ENCODE measurements at places on chromosomes 3 and 15.

DNA sequence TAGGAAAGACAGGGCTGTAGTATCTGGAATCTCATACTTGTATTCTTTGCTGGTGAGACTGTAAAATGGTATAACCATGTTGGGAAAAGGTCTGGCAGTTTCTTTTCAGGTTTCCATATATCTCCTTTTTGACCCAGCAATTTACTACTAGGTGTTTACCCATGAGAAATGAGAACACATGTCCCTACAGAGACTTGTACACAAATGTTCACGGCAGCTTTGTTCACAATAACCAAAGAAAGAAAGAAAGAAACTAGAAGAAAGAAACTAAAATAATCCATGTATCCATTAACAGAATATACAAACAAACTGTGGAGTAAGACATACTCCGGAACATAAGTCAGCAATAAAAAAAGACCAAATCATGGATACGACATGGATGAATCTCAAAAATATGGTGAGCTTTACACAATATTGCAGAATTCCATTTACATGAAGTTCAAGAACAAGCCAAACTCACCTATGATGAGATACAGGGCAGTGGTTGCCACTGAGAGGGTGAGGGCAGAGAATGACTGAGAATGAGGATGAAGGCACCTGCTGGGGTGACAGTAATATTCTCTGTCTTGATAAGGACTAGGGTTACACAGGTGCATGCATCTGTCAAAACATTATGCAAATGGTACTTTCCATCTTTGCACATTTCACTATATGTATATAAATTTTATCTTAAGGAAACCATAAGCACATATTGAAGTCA lies 2.7 kb downstream of the RFTN1 start:
- peaks cover 33% of the 10 kb centered on the region for H3K4me1 ChIP-seq
- H3K36me3 ChIP-seq: no peaks in the 10 kb centered on the region
- no peak overlapping the region for H3K27ac ChIP-seq
- H3K27me3 ChIP-seq: no peaks in the 10 kb centered on the region
- no peak overlapping the region for H3K4me3 ChIP-seq

- H3K4me3 ChIP-seq: no peak overlapping the region
- H3K27ac ChIP-seq: no peak overlapping the region
- no peaks in the 10 kb centered on the region for H3K4me1 ChIP-seq
- no peaks in the 10 kb centered on the region for H3K36me3 ChIP-seq
- no peak for DNase-seq
- no peaks in the 10 kb centered on the region for H3K27me3 ChIP-seq
Observed at GRCh38 chr3:110623571-110623970, 448.0 kb upstream of the NECTIN3 start.

DNA sequence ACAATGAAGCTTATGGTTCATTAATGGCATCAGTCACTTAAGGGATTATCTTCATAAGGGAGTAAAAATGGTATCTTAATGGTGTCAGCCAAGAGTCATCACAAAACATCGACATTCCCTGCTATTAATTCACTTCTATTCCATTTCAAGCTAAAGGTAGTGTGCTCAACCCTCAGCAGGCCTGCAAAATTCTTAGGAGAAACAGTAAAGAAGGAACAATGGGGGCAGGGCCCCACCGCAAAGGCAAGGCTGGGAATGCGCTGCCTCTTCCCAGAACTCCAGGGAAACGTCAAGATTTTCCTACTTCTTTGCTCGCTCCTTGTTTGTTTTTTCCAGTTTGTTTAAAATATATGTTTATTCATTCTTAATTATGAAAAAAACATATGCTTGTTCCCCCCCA lies 187.3 kb upstream of the TSC22D2 start:
- DNase-seq: no peak
- peaks cover 15% of the 10 kb centered on the region for H3K4me1 ChIP-seq
- no peak overlapping the region for H3K27ac ChIP-seq
- H3K4me3 ChIP-seq: peak overlapping the region; percentile 36
- no peaks in the 10 kb centered on the region for H3K36me3 ChIP-seq

DNA sequence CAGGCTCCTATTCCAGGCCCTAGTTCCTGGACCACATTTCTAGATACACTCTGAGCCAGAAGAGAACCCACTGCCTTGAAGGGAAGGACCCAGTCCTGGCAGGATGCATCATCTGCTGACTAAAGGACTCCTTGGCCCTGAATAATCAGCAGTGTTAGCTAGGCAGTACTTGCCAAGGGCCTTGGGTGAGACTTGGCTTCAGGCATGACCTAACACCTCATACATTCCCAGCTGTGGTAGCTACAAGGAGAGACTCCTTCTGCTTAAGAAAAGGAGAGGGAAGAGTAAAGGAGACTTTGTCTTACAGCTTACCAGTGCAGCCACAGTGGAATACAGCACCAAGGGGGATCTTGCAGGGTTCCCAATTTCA lies 26.4 kb downstream of the PEAK1 start:
- H3K36me3 ChIP-seq: no peaks in the 10 kb centered on the region
- no peaks in the 10 kb centered on the region for H3K4me1 ChIP-seq
- DNase-seq: peak; percentile 42
- H3K4me3 ChIP-seq: no peak overlapping the region
- no peak overlapping the region for H3K27ac ChIP-seq

DNA sequence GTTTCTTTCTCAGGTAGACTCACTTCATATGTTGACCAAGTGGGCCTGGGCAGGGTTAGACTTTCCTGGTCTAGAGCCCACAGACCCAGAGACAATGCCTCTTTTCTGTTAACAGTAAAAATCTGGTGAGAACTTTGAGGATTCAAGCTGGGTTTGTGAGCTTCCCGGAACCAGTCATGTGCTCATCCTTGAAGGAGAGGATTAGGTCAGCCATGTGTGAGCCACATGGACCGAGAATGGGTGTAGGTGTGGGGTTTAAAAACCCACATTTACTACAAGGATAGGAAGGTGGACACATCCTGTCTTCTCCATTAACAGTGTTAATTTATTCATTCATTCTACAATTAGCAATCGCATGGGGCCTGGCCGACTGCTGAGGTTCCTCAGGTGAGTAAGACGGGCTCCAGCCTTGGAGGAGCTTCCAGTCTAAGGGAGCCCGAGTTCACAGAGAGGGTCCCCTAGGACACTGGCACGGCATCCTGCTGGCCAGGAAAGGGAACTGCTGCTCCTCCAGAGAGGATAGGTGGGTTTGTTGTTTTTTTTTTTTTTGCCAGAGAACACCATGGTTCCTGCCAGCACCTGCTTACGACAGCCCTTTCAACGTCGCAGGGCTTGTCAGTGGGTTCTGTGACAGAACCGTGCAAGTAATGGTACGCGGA lies 69.0 kb downstream of the SQOR start:
- peaks cover 5% of the 10 kb centered on the region for H3K27me3 ChIP-seq
- peak overlapping the region; percentile 29 for H3K4me3 ChIP-seq
- no peaks in the 10 kb centered on the region for H3K36me3 ChIP-seq
- DNase-seq: no peak

All from astrocyte (in vitro differentiated cells and primary cell).